ENCODE measurements at places on chromosomes 4 and X. TPM values are rescaled to one million over a fixed set of nuclear protein-coding genes. Genes with fewer than 3 reads are reported as not detected.

The BST1 gene
- not detected for total RNA-seq

The ITM2A gene
- total RNA-seq, result 11.7 TPM

The TMPRSS11F gene
- total RNA-seq, result not detected

The ADAM29 gene
- total RNA-seq, result not detected

The USP26 gene
- not detected for total RNA-seq

The NEUROG2 gene
- not detected for total RNA-seq

The RAB9A gene
- 34.7 TPM for total RNA-seq

The ASB12 gene
- total RNA-seq, result not detected

Data from transverse colon (tissue), 4 donors.